ENCODE measurements at places on chromosomes 6 and 20.

- no peak for DNase-seq
Measured at GRCh38 chr6:139846538-139847456, 472.3 kb upstream of the CITED2 start.

GRCh38 chr20:14928083-14928482 is 590.7 kb upstream of the FLRT3 start:
- DNase-seq: no peak

DNA sequence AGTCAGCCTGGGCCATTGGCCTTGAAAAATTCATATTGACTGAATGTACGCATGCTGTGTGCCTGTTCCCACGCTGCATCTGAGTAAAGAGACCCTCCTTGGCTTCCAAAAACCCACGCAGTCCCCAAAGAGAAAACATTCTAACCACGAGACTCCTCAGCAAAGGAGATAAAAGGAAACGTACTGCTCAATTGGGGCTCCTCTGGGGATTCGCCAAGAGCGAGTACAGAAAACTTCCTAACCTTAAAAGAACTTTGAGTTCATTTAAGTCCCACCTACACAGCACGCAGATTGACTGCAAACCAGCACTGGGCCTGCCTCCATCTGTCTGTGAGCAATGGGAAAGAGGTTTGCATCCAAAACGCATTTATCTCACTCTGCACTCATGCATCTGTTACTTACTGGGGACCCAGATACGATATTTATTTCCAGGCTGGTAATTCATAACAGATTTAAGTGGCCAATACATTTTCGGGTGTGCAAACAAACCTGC is 505.9 kb upstream of the CHD6 start:
- no peak for DNase-seq

DNA sequence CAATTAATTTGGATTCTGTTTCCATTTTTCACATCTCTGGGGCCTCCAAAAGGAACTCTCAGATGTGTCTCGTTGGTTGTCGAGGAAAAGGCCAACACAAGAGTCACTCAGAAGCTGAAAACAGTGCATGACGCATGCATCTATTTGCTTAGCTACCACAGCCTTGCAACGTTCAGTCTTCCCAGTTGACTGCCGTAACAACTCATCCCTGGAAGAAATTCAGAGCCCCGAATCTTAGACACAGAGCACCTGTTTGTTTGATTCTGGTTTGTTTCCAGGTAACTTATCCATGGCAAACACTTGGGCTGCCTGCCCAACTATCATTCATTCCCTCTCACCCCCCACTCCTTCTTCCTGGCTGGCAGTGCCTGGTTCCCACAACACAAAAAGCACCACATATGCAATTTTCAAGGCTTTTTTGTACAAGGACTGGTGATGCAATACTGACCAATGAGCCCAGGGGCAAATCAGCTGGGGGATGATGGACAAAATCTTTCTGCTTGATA is 60.5 kb downstream of the ZMYND8 start:
- DNase-seq: no peak

DNA sequence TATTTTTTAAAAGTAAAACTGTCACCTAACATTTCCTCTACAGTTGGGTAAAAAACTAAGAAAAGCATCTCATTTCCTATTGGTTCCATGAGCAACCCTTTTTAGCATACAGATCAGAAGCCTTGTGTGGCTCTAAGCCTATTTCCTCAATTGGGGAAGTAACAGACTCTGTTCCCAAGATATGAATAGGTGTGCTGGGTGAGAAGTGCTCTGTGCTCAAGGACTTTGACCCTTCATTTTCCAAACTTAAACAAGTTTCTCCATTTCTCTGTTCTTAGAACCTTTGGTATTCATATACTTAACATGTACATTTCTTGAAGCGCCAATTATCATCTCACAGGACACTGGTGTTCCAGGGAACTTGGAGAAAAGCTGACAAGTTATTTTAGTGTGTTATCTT is 24.1 kb downstream of the CARMIL1 start:
- no peak for DNase-seq

- DNase-seq: no peak
Measured at GRCh38 chr6:24064106-24064505, 61.9 kb upstream of the NRSN1 start.

DNA sequence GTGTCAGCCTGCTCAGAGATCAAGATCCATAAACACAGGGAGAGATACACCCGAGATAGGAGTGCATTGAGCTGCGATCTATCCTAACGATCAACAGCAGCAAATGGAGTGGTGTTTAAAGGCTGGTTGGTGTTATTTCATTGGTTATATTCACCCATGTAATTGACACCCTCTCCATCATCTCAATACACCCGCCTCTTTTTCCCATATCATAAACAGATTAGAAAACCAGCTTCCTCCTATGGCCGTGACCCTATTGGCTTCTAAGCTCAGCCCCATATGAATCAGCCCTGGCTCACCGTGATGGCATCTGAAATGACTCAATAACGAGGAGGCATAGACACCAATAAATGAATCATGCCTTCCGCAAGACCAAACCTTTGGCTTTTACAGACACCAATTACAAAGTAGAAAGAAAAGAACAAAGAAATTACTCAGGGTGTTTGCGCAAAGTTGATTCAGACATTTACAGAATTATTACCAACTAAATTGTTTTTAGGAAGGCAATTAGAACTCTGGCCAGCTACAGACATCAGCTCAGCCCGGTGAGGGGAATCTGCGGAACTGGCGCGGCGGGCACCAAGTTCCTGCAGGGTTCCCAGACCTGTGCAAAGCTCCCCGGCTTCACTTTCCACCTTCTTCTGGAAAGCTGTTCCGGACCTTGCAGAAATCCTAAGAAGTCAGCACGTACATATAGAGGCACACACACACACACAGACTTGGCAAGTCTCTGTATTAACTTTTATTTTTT is 11.5 kb downstream of the PMEPA1 start:
- DNase-seq: no peak

- no peak for DNase-seq
Measured at GRCh38 chr6:144477856-144478255, 192.7 kb downstream of the UTRN start.

DNA sequence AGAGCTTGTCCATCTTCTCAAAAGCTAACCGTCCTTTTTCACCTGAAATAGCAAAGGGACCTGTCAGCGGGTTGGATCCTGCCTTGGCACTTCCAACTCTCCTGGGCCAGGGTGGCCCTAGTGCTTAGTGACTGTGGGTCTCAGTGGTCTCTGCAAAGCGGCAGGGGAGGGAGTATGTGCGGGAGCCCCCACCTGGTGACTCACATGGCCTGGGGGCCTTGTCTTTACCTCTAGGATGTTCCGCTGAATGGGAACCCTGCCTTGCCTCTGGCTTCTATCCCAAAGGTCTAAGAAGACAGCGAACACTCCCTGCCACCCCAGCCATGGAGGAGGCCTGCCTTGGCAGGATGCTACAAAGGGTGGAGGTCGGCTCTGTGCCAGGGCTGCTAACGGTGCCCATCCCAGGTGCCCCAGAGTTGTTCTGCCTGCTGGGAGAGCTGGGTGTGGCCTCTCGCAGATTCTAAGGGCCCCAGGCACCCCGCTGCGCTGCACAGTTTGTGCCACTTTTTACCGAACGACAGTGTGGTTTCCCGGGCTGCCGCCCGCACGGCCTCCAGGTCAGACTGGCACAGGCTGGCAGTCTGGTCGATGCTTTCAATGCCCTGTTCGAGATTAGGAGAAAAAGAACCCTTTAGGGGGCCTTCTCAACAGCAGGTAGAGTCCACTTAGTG is 77.2 kb downstream of the PTPN1 start:
- no peak for DNase-seq

DNA sequence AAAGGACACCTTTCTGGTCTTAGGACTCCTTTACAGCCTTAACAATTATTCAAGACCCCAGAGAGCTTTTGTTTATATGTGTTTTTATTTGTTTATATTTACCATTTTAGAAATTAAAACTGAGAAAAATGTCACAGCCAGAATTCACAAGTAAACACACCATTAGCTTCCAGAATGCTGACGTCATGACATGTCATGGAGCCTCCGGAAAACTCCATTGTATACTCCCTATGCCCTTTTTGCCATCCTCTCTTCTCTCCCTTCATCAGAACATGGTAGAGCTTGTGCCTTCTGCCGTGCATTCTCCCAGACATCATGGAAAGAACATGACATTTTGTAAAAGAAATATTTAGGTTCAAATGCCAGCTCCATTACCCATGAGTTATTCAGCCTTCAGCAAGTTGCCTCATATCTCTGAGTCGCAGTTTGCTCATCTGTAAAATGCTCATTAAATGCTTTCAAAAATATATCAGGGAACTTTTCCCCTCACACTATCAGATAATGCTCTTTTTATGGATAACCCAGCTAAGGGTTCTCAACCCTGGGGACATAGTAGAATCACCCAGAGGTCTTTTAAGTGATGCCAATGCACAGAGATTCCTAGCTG is 27.8 kb downstream of the TNFAIP3 start:
- no peak for DNase-seq

GRCh38 chr6:96466147-96466863 is 55.3 kb upstream of the UFL1 start:
- no peak for DNase-seq

GRCh38 chr6:160162030-160162566 is 40.5 kb downstream of the SLC22A1 start:
- no peak for DNase-seq

- no peak for DNase-seq
Measured at GRCh38 chr6:68778356-68779020, 143.4 kb downstream of the ADGRB3 start.

DNA sequence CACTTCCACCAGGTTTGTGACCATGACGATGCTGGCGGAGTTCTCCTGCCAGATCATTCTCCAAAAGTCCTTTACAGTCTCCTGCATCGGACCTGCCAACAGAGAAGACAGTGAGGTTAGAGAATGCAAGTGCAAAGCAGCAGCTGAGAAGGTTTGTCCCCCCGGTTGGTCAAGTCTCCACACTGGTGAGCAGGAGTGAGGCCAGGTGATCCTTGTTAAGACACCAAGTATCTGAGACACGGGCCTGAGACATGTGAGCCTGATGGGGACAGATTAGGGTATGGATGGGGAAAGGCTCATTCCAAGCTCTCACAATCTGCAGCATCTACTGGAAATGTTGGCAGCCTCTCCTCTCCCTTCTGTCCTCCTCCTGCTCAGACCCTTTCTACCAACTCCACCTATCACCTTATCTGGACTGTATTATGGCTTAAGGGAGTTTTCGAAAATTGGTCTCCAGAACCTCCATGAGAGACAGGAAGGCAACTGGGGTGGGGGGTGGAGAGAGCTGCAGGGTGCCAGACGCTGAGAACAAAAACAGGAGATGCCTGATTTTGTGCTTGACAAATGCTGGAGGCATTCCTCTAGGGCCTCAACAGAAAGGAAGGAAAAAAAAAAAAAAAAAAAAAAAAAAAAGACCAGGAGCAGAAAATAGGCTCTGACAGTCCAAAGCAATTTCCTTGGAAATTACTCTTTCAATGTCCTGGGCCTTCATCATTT is 500.4 kb upstream of the CHD6 start:
- no peak for DNase-seq

- no peak for DNase-seq
Measured at GRCh38 chr6:15263780-15264374, 18.0 kb downstream of the JARID2 start.

DNA sequence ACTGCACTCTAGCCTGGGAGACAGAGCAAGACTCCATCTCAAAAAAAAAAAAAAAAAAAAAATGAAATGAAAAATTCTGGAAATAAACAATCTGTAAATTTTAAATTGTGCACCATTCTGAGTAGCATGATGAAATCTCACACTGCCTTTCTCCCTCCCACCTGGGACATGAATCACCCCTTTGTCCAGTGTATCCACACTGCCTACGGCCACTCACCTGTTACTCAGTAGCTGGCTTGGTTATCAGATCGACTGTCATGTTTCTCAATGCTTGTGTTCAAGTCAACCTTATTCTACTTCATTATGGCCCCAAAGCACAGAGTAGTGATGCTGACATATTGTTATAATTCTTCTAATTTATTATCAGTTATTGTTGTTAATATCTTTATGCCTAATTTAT is 58.7 kb upstream of the MTHFD1L start:
- no peak for DNase-seq

DNA sequence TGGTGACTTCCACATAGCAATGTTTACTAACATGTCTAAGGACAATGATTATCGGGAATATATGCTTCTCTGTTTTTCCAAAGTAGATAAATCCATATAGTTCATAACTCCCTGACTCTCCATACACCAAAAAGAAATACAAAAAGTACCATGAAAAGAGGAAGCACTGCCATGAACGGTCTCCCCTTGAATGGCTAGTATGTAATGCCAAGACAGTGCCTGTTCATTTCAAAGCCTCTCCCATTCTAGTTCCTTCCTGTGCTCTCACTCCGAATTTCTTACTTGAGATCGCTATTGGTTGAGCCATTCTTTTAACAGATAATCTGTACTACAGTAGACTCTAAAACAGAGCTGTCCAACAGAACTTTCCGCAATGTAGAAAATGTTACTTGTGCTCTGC is 54.8 kb upstream of the EDN1 start:
- no peak for DNase-seq

Data from GM06990 (cell line).